Effector CD8-positive, alpha-beta T cell (primary cell): ENCODE measurements at places on chromosomes 1 and 21.

DNA sequence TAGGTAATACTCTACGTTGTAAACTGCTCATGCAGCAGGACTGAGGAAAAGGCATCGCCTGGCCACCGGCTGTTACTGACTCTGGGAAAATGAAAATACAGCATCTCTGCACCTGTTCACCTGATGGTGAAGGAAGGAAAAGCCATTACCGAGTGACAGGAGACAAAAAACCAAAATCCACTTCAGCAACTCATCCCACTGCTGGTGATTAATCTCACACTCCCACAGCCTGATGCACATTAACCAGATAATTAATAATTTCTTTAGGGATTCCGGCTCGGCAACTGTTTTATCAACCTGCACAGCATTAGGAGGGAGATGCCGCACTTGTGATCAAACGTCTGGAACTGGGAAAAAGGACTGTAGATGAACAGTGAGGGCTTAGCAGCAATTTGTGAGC, 183.9 kb upstream of the ESRRG start:
- DNase-seq = no peak

DNA sequence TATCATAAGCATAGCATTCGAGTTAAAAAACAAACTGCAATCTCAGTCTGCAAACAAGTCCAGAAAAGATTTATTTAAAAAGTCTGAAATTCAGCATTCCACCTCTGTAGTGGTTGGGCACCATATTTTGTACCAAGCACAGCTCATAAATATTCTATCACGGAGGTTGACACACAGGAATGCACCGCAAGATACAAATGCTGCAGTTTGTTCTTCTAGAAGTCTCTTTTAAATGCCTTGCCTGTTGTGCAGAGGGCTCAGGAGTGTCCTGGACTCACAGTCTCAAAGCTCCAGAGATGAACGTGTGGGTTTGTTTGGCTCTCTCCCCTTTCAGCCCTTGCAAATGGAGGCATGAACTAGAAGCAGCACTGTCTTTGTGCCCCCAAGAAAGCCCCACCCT, 212.4 kb upstream of the USP24 start:
- DNase-seq = no peak

DNA sequence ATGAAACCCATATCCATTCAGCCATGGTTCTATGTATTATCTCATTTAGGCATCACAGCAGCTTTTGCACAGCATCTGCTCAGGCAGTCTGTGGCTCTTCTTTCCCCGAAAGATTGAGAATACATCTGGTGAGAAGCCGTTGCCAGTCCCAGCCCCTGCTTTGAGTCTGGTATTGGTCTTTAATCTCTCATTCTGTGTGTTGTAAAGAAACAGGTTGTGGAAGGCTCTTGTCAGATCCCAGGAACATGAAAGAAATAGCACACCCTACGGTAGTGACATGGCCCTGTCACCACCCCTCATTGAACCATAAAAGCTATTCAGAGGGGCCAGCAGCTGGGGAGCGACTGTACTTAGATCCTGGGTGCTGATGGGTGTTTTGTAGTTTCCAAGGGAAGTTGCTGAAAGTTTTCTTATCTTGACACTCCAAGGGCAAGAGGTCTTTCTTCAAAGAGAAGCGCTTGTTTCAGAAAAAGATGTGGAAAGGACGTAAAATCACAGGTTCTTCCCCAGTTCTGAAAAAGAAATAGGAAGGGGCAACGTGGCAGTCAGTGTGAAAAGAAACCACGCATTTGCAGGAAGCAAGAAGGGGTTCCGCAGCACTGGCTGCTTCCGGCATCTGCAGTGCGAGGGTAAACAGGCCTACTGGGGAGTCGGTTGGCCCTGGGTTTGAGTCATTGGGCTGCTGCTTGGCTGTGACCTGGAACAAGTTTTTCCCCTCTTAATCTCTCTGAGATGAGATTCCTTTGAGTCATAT, 145.0 kb downstream of the DHRS3 start:
- no peak for DNase-seq

- DNase-seq = no peak
Measured at GRCh38 chr1:47449822-47450552, 12.1 kb downstream of the FOXD2 start.

GRCh38 chr1:197224160-197224559, 43.9 kb upstream of the CRB1 start:
- no peak for DNase-seq
